ENCODE measurements at places on chromosomes 6 and 20.

DNA sequence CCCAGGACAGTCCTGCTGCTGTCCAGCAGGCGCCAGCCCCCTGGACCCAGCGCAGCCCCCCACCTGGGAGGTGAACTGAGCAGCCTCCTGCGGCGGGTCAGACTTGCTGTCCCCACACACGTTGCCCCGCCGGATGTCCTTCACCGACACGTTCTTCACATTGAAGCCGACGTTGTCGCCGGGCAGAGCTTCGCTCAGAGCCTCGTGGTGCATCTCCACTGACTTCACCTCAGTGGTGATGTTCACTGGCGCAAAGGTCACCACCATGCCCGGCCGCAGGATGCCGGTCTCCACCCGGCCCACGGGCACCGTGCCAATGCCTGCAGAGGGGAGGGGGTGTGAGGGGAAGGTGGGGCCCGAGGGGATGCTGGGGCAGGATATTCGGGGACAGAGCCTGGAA, 8.5 kb downstream of the EEF1A2 start:
- DNase-seq: no peak

- no peak for DNase-seq
These were observed 2.0 kb upstream of the RSPO4 start for GRCh38 chr20:1003920-1004697.

DNA sequence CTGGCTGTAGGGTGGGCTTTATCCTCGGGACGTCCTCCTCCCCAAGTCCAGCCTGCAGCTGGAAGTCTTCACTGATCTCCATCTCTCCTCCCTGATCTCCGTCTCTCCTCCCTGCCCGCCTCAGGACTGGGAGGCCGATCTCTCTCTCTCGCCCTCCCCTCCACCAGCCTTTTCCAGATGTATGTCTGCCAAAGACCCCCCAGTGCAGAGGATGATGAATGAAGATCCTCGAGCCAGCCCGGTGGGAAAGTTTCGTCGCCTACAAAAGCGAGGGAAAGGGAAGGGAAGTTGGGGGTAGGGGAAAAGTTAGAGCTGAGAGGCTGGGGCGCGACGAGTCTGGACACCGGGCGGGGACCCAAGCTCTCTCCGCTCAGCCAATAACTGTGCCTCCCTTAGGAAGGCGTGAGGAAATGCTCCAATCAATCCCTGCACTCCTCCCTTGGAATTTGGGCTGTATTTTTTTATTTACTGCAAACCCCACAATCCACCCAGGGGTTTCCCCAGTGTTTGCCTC, 595 bp upstream of the SRF start:
- DNase-seq: no peak

GRCh38 chr20:40724566-40724965, 35.5 kb upstream of the MAFB start:
- no peak for DNase-seq

GRCh38 chr6:110682460-110682853, 132.8 kb downstream of the CDK19 start:
- DNase-seq: peak; percentile 33

DNA sequence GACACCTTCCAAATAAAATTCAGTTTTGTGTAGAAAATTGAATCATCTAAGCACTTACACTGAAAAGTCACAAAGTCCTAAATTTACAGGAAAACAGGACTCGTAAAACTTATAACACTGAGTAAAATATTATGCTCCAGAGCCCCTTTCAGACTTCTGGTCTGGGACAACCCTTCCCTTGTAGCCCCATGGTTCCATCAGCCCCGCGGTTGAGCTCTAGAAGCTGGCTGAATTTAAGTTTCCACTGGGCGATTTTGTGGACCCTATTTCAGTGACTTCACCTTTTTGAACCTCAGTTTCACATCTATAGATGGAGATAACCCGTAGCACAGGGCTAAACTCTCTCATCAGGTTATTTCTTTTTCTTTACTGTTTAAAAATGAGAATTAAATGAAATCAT, 117.7 kb upstream of the BACH2 start:
- no peak for DNase-seq

DNA sequence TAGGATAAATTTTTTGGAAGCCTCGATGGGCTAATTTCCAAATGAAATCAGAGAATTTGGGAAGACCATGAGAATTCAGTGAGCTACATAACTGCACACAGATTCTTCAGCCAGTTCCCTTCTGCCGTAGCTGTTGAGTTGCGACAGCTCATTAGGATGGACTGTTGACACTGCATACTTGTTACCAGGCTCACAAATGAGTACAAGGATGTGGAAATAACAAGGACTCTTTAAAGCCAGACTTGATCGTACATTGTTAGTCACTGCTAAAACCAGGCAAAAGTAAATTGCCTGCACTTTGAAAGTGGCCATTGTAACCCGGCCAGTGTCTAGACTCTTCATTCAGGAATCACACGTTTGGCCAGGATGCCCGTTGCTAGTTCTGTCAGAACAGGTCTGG, 37.0 kb downstream of the NDUFAF5 start:
- no peak for DNase-seq

GRCh38 chr20:11454966-11455799, 462.5 kb upstream of the BTBD3 start:
- DNase-seq: no peak

GRCh38 chr6:17919496-17919895, 67.9 kb downstream of the KIF13A start:
- no peak for DNase-seq

GRCh38 chr6:119173249-119174084, 95.0 kb upstream of the FAM184A start:
- no peak for DNase-seq

Data from cerebellar nuclear complex (tissue), 1 donor.